CD14-positive monocyte (primary cell): ENCODE measurements at places on chromosomes 5 and 9.

- no peak for DNase-seq
These were observed 32.0 kb downstream of the PLPP1 start for GRCh38 chr5:55502759-55503158.

- no peak for DNase-seq
These were observed 5.4 kb downstream of the MRPS27 start for GRCh38 chr5:72314571-72315172.

DNA sequence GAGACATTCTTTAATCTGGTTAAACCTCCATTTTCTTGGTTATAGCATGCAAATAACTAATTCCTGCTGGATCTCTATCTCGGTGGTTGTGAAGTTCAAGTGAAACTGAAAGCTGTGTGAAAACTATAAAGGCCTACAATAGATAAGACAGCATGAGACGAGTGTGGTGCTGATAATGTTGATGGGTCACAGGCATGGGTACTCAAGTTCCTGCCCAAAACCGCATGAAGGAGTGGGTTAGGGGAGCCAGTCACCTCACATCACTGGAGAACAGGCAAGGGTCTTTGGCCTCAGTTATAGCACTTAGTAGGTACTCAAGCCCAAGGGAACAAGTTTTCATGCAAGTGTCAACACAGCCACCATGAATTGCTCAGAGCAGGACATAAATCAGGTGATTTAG is 16.7 kb downstream of the HMHB1 start:
- no peak for DNase-seq

DNA sequence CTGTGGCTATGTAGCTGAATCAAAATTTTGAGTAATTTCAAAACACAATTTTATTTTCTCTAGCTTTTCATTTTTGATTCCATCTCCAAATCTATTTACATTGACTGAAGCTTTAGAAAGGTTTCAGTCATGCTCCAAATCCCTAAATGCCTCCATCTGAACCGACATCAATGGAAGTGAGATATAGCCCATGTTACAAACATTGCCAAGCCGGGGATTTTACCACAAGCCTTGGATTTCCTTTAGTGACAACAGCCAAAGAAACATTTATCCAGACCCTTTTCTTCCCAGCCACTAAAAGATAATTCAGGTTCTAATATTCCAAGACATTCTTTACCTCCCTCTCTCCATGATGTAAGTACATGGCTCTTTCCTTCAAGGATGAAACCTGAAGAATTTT is 1087.7 kb upstream of the SEMA6A start:
- no peak for DNase-seq

DNA sequence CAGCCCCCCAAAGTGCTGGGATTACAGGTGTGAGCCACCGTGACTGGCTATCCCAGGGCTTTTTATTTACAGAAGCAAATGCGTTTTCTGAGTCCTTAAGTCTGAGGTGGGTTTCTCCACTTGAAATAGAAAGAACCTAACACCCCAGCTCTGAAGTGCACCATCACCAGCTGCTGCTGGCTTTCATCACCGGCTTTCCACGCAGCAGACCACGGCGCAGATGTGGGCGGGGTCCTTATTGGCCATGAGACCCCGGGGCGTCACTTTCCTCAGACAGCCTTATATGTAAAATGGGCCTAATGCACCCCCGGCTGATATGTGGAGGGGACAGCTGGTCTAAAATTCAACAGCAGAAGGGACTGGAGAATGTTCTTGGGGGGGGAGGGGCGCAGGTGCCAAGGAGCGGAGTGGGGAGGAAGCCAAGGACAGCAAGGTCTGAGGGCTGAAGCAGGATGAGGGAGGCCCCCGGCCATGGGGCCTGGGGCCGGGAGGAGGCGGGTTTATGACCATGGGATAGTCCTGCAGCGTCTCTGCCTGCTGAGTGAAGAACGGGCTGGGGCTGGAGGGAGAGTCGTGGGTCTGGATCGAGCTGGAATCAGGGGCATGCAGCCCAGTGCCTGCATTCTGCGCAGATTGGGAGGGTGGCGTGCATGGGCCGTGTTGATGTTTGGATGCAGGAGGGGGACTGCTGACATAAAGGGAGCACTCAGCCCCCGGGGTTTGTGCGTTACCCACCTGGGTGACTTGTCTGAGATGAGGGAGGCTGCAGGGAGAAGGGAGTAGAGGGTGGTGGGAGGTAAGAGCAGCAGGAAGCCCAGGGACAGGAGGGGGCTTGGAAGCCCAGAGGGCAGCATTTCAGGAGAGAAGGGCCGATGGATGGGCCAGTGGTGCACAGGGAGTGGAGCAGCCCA is 30.2 kb downstream of the RASGEF1C start:
- no peak for DNase-seq

- DNase-seq = no peak
These were observed 468.5 kb downstream of the TAF11L14 start for GRCh38 chr5:18102733-18103132.

- DNase-seq = no peak
These were observed 7.1 kb downstream of the SAR1B start for GRCh38 chr5:134625559-134625958.

DNA sequence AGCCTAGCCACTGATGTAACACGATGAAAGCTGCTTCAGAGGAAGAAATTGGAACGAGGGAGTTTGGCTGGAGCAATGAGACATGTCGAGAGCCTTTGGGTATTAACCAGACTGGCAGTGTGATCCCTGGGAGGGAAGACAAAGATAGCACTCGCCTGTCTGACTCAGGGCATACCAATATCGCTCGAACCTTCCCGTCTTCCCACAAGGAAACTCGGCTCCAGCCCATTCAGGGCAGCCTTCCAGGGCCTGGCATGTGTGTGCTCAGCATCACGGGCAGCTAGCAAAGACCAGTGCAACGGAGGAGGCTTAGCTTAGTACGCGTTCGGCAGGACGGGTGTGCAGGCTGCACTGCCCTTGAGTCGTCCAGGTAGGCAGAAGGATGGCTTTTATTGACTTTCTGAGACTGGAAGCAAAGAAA is 356.9 kb upstream of the WWC1 start:
- no peak for DNase-seq

- DNase-seq = no peak
These were observed 467.9 kb upstream of the DAB2 start for GRCh38 chr5:39892708-39893107.
